Urinary bladder (tissue), 4 donors: ENCODE measurements at places on chromosomes 13 and 19.

DNA sequence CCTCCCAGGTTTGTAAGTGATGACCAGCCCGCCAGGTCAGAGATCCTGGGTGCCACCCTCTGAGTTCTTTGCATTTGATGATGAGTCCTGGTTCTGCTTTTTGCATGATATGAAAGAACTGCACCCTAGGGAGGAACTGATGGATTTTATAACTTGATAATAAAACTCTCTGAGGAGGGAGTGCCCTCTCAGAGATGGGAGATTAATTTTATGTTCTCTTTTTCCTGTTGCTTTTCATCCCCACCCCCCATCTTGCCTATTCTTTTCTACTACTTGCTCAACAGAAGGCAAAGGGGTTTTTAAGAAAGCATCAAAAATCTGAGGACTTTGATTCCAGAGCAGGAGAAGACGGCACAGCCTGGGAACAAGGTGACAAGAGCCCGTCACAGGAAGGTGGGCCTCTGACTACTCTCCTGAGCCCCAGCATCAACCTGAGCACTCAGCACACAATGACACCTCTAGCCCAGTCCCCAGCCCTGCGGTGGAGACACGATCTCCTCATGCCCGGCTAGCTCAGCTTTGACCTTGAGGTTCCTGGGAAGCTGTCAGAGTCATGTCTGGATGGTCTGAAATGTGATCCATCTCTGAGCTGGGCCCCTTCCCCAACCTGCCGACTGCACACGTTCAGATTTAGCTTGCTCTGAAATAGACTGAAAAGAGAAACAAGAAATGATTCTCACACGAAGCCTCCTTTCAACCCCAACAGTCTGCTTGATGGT is 69.1 kb downstream of the SIAH3 start:
- DNase-seq = no peak

GRCh38 chr13:101307181-101307701 is 109.1 kb downstream of the NALCN start:
- DNase-seq = no peak

DNA sequence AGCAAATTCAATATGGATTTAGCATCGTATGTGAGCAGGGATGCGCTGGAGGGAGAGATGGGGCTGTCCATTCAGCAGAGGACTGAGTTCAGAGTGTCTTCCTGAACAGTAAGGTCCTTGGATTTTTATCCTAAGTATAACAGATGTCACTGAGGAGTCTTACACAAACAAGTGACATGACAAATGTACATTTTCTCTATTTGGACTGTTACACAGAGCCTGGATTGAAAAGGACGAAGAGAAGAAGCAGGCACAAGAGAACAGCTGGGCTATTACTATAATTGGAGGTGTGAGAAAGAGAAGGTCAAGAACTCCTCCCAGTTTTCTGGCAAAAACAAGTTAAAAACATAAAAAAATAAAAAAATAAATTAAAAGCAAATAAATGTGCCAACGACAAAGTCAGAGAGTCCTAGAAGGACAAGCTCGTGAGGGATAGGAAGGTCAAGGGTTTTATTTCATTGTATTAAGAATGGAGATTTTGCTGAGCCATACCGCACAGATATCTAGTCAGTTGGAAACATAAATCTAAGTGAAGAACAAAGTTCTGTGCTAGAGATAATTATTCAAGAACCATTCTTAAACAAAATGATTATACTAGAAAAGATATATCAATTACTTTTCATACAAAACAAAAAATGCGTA is 1186.3 kb downstream of the EFNB2 start:
- DNase-seq = no peak

DNA sequence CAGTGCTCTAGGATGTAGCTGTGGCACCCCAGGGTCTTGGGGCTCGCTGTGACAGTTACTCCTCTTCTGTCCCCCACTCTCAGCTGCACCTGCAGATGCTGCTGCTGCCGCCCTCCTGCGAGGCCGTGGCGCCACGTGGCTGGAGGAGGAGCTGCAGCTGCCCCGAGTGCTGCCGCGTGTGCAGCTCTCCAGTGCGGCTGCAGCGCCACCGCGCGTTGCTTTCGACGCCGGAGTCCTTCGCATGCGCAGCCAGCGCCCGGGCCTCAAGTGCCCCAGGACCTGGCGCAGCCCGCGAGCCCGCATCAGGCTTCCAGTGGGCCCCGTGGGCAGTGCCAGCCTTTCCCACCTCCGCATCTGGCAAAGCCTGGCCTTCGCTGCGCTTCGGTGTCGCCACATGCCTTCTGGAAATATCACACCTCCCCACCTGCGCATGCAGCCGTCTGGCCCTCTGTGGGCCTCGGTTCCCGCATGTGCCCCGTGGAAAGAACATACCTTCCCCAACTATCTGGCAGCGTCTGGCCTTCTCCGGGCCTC is 692 bp upstream of the ZNF580 start:
- no peak for DNase-seq

DNA sequence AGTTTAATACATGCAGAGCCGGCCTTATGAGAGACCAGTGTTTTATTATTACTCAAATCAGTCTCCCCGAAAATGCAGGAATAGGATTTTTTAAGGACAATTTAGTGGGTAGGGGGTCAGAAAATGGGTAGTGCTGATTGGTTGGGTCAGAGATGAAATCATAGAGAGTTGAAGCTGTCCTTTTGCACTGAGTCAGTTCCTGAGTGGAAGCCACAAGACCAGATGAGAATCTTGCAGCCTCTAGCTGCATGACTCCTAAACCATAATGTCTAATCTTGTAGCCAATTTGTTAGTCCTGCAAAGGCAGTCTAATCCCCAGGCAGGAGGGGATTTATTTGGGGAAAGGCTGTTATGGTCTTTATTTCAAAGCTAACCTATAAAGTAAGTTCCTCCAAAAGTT is 1163.9 kb downstream of the DIAPH3 start:
- DNase-seq = no peak

DNA sequence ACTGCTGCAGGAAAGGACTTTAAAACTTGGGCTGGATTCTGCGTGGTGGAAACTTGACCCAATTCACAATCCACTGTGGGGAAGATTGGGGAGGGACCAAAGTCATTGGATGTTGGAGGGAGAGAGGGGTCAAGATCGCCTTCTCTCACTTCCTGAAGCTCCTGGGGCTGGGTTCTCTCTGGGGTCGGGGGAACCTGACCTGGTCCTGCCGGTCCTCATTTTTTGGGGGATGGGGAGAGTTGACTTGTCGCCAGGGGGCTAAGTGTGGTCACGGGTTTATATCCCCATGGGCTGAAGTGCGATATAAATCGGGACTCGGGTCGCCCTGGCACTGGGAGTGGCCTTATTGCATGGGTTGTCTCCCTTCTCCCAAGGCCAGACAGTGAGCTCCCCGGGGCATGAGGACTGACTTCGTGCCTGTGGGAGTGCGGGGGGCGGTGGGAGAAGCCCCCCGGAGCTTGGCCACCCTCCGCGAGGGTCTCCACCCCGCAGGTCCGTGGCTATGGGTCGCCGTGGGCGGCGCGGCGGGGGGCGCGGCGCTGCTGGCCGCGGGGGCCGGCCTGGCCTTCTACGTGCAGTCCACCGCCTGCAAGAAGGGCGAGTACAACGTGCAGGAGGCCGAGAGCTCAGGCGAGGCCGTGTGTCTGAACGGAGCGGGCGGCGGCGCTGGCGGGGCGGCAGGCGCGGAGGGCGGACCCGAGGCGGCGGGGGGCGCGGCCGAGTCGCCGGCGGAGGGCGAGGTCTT is 6.3 kb downstream of the ICAM5 start:
- no peak for DNase-seq
